ENCODE measurements at places on chromosomes 3 and 15.

- no peak for DNase-seq
Measured at GRCh38 chr3:189781415-189781814, 150.2 kb downstream of the TP63 start.

DNA sequence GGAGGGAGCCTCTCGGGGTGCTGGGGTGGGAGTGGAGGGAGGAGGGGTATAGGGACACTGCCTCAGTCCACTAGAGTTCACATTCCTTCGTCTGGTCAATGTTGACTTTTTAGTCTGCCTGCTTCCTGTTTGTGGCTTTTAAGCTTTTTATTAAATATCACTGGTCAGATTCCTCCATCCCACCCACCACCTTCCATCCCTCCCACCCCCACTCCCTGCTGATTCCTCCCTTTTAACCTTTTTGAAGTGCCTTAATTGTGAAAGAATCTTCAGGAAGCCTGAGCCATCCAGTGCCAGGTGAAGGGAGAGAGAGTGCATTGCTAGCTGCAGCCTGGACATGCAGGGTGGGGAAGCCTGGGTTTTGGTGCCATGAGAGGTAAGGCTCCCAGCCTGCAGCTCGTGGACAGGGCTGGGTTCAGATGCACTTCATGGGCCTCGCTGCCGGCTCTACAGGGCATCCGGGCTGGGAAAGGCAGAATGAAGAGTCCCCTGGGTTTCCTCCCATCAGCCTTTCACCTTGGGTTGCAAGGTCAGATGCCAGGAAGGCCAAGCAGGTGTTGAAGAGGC is 105.9 kb downstream of the DNAJB8 start:
- DNase-seq = no peak

DNA sequence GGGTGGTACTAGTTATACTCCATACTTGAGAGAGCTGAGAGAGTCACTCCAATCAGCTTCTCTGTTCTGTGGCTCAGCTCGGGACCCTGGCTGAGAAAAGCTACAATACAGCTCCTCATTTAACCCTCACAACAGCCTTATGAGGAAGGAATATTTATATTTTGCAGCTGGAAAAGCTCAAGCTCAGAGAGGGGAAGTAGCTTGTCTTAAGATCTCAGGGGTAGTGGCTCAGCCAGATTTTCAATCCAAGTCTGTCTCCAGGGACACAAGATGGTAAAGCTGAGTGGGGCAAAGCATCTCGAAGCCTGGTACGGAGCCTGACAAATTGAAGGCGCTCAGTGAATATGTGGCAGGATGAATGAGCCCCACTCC is 14.8 kb downstream of the SCAMP2 start:
- DNase-seq = no peak

- no peak for DNase-seq
Measured at GRCh38 chr3:174859756-174860155, 622 bp downstream of the NAALADL2 start.

DNA sequence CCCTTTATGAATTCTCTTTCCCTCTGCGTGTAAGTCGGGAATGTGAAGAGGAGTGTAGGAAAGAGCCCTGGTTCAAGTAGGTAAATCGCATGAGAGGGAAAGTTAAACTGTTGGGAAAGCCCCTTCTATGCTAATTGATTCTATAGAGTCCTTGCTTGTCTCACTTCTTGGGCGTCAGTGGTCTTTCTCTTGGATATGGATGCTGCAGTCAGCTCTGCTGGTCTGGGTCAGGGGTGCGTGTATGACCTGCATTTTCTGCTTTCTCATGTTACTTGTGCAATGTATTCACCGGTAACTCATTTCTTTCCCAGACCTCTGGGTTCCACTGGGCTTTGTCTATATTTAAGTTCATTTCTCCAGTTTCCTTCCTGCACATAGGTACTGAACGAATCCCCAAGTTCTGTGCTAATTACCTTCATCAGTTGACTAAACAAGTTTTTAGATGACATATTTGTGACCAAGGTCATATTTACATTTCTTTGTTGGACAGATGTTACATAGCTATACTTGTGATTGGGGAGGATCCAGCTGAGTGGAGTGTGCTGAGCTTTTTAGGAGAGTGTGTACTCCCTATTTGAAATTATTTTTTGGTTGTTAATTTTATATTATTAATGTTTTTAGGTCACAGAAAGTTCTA is 1.4 kb downstream of the SETD5 start:
- peak; percentile 41 for DNase-seq

GRCh38 chr3:193656445-193656844 is 63.4 kb downstream of the OPA1 start:
- no peak for DNase-seq

GRCh38 chr3:10761583-10761982 is 54.4 kb upstream of the SLC6A11 start:
- DNase-seq = no peak

GRCh38 chr3:141661229-141662196 is 76.6 kb upstream of the RNF7 start:
- no peak for DNase-seq

GRCh38 chr3:55161231-55161630 is 233.4 kb upstream of the LRTM1 start:
- peak; percentile 27 for DNase-seq

DNA sequence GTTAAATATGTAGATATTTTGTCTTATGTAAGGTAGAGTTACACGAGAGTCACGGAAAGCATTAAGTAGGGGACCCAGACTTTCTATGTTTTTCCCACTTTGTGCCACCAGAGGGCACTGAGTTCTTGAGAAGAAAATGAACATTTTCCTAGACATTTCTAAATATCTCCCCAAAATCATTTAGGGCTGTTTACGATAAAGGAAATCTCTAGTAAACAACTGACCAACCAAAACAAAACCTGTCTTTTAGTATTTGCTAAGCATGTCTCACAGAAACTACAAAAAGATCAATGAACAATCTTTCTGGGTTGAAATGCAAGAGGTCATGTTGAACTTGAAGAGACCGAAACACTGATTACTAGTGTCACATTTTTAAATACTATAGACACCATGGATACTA is 16.1 kb downstream of the POU1F1 start:
- peak; percentile 59 for DNase-seq

DNA sequence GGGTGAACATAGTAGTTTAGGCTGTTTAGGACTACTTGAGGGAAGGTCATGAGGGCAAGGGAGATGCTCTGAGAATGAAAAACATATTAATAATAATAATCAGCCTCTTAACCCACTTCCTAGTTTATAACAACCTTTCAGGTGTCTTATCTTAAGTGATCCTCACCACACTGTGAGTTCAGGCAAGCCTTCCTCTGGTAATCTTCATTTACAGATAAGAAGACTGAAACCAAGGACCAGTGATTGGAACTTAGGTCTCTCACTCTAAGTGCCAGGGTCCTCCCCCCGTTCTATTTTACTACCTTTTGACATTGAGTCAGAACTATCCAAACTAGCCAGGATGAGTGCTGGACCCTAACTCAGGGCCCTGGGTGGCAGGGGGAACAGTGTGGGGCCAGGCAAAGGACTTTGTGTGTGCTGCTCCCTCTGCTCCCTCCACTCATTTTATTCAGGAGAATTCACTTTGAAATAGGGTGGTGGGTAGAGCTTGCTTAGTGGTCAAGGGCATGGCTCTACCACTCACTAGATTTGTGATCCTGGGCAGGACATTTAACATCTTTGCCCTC is 5.7 kb downstream of the NUTM1 start:
- no peak for DNase-seq

DNA sequence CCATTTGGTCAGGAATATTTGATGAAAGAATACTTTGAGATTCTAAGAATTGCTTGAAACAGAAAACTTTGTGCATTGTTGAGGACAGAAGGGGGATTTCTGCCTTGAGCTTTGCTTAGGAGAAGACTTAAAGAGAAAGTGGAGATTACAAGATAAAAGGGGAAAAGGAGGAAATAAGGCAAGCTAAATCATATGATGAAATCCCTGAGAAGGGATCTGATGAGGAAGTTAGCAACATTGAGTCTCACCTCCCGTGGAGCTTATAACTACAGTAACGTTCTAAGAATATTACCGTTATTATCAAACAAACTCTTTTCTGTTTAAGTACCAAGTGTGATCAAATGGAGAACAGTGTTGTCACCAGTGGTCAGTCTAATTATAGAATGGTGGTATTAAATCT is 414.7 kb upstream of the NAALADL2 start:
- no peak for DNase-seq

DNA sequence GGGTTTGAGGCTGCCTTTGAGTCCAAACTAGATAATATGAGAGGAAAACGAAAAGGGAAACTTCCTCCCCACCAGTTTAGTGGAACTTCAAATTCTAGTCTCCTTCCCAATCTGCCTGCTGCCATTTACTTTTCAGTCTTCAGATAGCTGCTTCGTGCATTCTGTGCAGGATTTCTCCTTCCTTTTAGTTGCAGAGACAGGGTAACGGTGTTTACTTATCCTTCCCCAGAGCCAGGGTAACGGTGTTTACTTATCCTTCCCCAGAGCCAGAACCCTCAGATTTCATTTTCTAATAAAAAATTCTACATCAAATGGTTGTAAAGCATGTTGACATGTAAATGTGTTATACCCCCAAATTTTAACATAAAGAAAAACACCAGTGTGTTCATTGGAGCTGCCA is 282.6 kb downstream of the VPS13C start:
- DNase-seq = no peak

DNA sequence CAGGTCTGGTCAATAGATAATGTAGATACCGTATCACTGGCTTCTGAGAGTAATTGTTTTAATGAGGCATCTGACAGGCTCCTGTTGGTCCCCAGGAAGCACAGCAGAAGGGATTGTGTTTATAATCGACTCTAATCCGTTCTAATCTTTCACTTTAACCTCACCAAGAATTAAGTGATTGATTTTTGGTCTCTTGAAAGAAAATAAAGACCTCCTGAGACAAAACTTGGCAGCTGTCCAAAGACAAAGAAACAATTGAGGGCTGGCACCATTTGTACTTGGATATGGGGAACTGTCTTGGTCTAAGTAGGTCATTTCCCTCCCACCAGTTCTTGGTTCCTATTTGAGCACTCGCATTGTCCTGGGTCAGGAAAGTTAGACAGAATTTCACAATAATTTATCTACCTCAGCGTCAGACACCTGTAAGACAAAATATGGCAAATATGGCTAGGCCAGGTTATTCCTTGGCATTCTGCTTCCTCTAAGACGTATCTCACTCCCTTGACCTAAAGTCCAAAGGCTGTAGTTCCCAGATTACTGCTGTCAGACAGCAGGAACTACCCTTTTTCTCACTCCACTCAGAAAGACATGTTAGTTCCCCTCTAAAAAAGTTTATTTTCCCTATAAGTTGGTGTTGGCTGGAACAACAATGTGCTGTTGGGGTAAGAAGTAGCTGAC is 22.7 kb upstream of the CD96 start:
- DNase-seq = no peak

- no peak for DNase-seq
Measured at GRCh38 chr3:73609315-73609641, 15.5 kb downstream of the PDZRN3 start.

DNA sequence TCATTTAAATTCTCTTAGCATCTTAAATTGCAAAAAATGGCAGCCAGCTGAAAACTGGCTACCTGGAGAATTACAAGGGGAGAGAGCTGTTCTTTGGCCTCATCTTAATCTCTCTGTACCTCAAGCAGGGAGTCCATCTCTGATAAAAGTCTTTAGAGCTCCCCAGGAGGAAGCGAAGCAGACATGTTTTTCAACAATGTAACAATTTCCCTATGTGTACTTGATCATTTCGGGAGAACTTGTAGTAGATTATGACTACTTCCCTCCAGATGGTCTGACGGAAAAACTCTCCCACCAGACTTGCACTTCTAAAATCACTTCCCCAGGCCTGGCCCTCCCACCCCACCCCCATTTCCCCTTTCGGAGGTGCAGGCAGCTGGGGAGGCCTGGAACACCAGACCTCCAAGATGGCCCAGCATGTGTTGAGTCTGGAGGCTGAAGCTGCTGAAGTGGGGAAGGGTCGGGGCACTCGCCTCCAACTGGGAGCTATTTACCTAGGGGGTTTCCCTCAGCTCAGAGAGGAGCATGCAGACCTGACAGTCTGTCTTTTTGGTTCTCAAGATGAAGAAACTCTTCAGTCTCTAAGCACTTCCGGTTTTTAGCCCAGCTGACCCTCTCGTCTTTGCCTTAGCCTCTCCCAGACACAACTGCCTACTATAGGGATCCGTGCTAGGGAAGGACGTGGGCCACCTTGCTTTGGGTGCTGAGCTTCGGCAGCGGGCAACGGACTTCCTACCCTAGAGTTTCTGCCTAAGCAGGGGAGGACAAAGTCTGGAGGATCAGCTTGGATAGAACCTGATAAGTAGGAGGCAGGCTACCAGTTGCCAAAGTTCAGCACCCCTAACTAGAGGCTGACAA is 164.0 kb upstream of the TBL1XR1 start:
- no peak for DNase-seq

GRCh38 chr3:31959951-31960792 is 20.9 kb downstream of the OSBPL10 start:
- no peak for DNase-seq

- DNase-seq = no peak
Measured at GRCh38 chr3:128859630-128860029, 19.8 kb upstream of the ACAD9 start.

- peak; percentile 22 for DNase-seq
Measured at GRCh38 chr3:61562721-61563312, 1.4 kb downstream of the PTPRG start.

GRCh38 chr3:196996454-196997265 is 28.0 kb upstream of the PIGZ start:
- no peak for DNase-seq

GRCh38 chr3:153513236-153513635 is 351.2 kb downstream of the RAP2B start:
- DNase-seq = no peak

GRCh38 chr3:4756057-4756775 is 223.0 kb upstream of the BHLHE40 start:
- DNase-seq = no peak

- no peak for DNase-seq
Measured at GRCh38 chr15:97189162-97189780, 771.2 kb upstream of the ARRDC4 start.

- DNase-seq = no peak
Measured at GRCh38 chr3:124097362-124098131, 105.6 kb upstream of the ROPN1 start.

GRCh38 chr3:170506556-170506955 is 79.3 kb downstream of the SLC7A14 start:
- DNase-seq = peak; percentile 56

- no peak for DNase-seq
Measured at GRCh38 chr15:87227846-87228245, 1028.7 kb downstream of the NTRK3 start.

DNA sequence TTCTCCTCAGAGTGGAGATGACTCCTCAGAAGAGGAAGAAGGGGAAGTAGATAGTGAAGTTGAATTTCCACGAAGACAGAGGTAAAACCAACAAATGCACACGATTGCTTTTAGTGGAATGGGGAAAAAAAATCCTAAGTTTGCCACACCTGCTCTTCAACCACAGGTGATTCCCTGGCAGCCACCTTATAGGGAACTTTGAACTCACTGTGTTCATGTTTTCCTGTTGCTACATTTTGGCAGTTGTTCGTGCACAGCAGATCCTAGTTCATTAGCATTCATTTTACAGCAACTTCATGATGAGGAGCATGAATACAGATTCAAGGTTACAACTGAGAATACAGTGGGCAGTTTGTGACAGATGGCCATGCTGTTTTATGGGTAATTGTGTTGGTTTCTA is 21.5 kb downstream of the TMEM41A start:
- DNase-seq = no peak
